KBM-7 (cell line): ENCODE measurements at places on chromosomes 3 and 15.
A peak's percentile ranks its signal among the peaks of the same experiment; 100 is the strongest.

- peak; percentile 25 for DNase-seq
Measured at GRCh38 chr15:98150084-98150483, 189.6 kb downstream of the ARRDC4 start.

DNA sequence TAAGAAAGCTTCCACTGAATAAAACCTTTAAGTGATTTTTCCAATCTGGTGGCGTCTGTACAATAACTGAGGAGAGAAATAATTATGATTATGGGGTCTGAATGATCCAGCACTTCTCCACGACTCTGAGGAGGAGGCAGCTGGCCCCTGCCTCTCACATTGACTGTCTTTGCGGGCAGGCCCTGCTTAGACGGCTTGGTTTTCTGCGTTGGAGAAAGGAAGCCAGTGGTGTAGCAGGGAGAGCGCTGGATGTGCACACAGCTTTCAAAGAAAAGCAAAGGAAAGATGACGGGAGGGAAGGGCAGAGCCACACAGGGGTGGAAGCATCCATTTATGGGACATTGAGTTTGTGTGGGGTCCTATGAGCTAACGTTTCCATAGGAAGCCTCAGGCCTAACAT, 62.5 kb downstream of the MGLL start:
- DNase-seq: no peak

GRCh38 chr3:8625991-8626390, 18.6 kb downstream of the SSUH2 start:
- no peak for DNase-seq

- DNase-seq: peak; percentile 12
Measured at GRCh38 chr3:100155128-100155527, 40.8 kb upstream of the FILIP1L start.

DNA sequence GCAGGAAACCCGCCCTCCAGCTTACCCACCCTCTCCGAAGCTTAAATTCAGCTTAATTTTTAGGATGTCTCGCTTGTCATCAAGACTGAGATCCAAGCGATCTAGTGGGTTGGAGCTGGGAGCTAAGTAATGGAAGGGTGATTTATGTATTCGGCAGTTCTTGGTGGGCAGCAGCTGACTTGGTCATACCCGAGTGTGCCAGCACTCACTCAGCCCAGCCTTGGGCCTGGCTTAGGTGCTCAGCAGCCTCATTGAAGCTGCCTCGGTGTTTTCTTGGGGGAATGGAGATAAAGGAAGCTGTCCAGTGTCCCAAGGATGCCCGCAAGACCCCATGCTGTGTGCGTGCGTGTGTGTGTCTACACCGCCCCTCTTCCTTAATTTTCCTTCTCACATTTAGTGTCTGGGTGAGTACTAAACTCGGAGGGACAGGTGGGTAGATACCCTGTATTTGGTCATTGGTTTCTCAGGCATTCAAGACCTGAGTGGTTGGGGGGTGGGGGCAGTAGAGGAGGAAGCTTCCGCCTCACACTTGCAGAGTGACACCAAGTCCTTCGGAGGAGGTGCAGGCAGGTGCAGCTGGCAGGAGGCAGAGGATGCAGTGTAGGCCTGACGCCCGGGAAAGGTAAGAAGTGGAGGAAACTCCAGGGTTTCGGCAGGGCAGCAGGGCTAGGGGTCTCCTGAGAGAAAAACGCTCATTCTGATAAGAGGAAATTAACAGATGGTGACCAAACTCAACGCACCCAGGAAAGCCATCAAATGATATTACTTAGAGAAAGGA, 92.8 kb downstream of the PCSK6 start:
- no peak for DNase-seq

- no peak for DNase-seq
Measured at GRCh38 chr15:36766449-36766848, 187.0 kb downstream of the CDIN1 start.

DNA sequence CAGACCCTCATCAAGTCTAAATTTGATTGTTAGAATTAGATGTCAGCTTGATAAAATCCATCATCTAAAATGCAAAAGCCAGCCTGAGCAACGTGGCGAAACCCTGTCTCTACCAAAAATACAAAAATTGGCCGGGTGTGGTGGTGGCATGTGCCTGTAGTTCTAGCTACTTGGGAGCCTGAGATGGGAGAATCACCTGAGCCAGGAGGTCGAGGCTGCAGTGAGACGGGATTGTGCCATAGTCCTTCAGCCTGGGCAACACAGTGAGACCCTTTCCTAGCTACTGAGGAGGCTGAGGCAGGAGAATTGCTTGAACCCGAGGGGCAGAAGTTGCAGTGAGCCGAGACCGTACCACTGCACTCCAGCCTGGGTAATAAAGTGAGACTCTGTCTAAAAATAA, 69.5 kb downstream of the MYO1E start:
- DNase-seq: no peak

GRCh38 chr3:185727873-185728272, 97.0 kb downstream of the IGF2BP2 start:
- no peak for DNase-seq

GRCh38 chr3:105826778-105827634, 41.8 kb downstream of the CBLB start:
- DNase-seq: no peak

DNA sequence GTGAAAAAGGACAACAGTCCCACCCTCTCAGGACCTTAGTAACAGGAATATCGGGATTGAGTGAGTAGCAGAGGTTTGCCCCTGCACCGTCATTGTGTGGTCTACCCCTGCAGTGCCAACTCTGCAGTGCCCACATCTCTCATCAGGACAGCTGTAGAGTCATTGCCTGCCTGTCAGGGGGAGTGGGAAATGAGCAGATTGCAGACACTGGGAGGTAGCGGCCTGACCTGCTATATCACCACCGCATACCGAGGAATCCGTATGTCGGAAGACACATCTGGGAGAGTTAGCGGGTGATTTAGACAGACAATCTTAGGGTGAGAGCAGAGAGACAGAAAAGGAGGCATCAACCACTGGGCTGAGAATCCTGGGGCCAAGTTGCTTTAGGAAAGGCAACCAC, 218.1 kb downstream of the EPHB1 start:
- DNase-seq: no peak

GRCh38 chr3:132843851-132844553, 121.8 kb upstream of the NPHP3 start:
- no peak for DNase-seq

DNA sequence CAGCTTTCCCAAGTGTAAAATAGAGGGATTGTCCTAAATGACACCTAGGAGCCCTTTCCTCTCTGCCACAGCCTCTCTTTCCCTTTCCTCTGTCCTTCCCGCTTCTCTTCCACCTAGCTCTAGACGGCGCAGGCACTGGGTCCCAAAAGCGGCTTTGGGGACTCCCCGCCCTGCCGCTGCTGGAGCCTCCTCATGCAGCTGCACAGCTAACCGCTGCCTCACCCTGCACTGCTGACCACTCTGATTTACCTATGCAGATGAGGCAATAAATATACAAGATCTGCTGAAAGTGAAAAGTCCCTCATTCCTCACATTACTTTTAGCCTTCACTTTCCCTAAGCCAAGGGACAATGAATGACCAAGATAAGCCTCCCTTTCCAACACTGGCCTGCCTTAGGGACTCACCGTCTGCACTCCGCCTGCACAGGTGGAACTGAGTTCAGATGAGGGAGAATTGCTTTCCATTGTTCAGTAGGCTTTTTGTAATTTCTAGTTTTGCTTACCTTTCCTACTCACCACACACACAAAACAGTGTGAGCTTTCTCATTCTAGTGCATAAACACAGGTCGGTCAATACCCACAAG, 197.5 kb upstream of the BCL6 start:
- no peak for DNase-seq

GRCh38 chr15:69648775-69649735, 196.4 kb downstream of the RPLP1 start:
- no peak for DNase-seq

- DNase-seq: no peak
Measured at GRCh38 chr3:36494461-36495109, 114.3 kb downstream of the STAC start.

GRCh38 chr3:50603261-50604109, 8.1 kb downstream of the CISH start:
- DNase-seq: peak; percentile 45

DNA sequence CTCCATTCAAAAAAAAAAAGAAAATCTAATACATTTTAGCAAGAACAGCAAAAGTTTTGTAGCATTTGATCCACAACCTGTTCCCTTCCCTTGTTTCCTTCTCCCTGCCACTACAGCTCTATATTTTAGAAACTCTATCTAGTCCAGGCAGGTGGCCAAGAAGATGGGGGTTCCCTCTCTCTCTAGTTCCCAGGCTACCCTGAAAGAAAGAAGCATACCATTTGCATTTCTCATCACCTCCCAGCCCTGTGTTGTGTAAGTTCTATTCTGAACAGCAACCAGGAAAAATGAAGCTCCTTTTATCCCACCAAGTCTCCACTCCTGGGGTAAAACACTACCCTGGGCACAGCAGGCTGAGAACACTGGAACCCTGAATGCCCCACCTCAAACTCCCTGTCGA, 100.0 kb downstream of the PCCB start:
- no peak for DNase-seq

- peak; percentile 45 for DNase-seq
Measured at GRCh38 chr3:9248522-9249271, 749 bp downstream of the SRGAP3 start.

DNA sequence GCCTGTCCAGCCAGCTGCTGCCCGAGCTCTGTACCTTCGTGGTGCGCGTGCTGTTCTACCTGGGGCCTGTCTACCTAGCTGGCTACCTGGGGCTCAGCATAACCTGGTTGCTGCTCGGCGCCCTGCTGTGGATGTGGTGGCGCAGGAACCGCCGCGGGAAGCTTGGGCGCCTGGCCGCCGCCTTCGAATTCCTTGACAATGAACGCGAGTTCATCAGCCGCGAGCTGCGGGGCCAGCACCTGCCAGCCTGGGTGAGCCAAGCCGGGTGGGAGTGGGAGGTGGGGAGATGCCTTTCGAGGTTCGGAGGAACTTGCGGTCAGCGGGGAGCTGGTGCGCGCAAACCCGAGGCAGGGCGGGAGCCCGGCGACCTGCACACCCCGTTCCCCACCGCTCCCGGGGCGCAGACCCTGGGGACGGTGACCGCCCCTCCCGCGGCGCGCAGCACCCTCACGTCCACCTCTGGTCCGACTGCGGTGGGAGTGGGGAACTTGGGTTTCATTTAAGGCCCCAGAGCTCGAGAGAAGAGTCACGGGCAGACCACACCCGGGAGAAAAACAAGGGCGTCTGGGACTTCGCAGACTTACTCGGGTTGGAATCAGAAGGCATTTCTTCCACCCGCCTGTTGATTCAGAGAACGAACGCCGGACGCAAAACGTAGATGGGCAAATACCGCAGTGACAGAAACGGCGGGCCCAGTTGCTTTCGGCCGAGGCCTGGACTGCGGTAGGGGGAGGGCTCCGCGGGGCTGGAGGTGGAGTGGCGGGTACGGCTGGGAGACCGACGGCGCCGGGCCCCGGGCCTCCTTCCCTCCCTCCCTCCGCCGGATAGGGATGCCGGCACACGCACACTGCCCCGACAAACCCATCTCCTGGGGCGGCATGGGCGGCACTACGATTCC, 708 bp downstream of the ESYT3 start:
- no peak for DNase-seq

DNA sequence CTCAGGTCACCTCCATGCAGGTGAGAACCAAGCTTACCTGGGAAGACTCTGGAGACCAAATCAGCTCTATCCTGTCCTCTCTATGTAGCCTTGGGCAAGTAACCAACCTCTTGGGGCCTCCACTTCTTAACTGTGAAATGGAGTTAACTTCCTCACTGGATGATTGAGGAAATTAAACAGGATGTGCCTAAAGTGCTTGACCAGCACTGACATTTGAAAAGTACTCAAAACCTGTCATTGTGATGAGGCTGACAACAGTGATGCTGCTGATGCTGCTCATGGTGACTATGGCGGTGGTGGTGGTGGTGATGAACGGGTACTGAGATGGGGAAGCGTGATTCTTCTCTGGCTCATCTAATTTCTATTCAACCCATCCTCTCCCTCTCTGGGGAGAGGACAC, 22.3 kb downstream of the VIPR1 start:
- no peak for DNase-seq

DNA sequence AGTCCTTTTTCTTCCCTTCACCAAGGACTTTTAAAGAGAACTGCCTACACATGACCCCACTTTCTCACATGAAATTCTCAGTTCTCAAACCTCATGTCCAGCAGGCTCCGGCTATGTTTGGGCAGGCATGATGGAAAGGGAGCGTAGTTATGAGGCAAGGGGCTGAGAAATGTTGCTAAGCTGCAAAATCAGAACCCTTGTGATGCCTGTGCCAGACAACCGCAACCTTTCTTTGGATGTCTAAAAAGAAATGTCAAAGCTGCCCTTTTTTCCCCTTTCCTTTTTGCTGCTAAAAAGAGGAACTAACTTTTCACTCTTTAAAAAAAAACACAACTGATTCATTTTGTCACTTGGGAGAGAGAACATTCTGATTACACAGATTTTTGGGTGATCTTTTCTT, 19.2 kb downstream of the GNB4 start:
- peak; percentile 88 for DNase-seq

- no peak for DNase-seq
Measured at GRCh38 chr3:141240687-141241615, 9.3 kb downstream of the PXYLP1 start.

- no peak for DNase-seq
Measured at GRCh38 chr3:37668818-37669610, 192.7 kb upstream of the CTDSPL start.

- DNase-seq: peak; percentile 79
Measured at GRCh38 chr3:66276705-66277274, 56.0 kb downstream of the SLC25A26 start.

GRCh38 chr3:105938101-105938500, 69.3 kb upstream of the CBLB start:
- DNase-seq: no peak

- DNase-seq: no peak
Measured at GRCh38 chr3:155727836-155728235, 17.0 kb downstream of the PLCH1 start.

DNA sequence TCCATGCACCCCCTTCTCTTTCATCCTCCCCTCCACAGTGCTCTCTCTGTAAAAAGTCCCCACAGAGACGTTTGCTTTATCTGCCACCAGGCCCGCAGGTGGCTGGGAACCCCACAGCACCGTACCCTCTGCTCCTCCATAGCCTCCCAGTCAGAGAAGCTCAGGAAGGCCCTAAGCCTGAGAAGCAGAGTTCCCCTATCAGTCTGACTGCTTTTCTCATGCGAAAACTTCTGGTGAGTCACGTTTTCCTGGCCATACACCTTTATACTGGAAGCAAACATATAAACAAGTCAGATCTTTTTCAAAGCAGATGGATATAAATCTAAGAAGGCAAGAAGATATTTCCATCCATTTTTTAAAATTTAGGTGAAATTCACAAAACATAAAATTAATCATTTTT, 51.5 kb upstream of the MEF2A start:
- no peak for DNase-seq

GRCh38 chr3:18127174-18127858, 297.8 kb downstream of the SATB1 start:
- DNase-seq: peak; percentile 97

- DNase-seq: no peak
Measured at GRCh38 chr3:193805448-193805847, 212.4 kb downstream of the OPA1 start.
